ENCODE measurements at places on chromosomes 12 and 14.

DNA sequence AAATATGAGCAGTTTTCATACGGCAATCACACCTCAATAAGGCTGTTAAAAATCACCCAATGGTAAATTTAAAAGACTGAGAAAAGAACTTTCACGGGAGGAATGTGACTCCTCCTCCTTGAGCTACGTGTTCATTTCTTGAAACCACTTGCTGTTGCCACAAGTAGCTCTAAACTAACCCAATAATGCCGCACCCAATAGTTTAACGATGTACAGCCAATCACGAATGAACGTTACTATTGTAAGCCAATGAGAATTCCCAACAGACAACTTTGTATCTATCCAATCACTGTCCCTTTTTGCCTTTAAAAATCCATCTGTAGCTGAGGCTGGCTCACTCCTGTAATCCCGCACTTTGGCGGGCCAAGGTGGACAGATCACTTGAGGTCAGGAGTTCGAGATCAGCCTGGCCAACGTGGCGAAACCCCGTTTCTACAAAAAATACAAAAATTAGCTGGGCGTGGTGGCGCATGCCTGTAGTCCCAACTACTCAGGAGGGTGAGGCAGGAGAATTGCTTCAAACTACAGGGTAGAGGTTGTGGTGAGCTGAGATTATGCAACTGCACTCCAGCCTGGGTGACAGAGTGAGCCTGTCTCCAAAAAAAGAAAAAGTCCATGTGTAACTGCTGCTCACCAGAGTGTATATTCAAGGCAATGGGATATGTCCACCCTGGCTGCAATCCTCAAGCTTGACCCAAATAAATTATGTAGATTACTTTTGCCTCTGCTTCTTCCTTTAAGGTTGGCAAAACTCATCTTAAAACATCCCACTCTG is 24.4 kb upstream of the BTBD6 start:
- DNase-seq = no peak

- DNase-seq = no peak
These were observed 134.2 kb downstream of the KCNK10 start for GRCh38 chr14:88188745-88189416.

DNA sequence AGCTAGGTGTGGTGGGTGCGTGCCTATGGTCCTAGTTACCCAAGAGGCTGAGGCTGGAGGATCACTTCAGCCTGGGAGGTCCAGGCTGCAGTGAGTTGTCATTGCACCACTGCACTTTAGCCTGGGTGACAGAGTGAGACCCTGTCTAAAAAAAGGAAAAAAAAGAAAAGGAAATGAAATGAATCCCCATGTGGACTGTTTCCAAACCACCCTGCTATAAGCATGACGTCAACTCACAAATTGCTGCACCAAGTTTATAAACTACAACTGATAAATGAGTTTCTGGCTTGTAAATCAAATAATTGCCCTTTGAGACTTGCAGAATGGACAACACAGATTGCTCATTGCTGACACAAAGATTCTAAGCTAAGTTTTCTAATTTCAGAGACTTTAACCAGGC is 51.0 kb upstream of the STK38L start:
- DNase-seq = no peak

- DNase-seq = no peak
These were observed 32.3 kb upstream of the ATP2B1 start for GRCh38 chr12:89740943-89741342.

DNA sequence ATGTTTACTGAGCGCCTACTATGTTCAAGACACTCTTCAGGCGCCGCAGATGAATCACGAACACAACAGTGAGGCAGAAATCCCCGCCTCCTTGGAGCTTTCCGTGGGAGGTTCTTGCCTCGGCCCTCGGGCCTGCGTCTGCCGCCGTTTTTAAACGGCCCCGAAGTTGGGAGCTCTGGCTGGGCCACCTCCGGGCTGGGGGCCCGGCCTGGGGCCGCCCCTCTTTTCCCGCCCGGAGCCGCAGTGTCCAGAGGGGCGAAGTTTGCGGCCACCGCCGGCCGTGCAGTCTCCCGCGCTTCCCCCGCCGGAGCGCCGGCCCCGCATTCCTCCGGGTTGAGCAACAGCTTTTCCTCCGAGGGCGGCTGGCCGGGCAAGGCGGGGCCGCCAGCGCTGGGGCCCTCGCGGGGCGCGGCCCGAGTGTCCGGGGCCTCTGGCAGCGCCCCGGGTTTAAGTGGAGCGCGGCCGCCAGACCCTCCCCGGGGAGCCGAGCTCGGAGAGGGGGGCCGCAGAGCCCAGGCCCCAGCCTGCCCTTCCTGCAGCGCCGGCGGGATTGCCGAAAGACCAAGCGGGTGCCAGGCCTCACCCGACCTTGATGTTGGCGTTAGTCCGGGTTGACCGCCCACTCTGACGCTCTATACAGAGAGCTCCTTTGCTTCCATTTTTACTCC is 18.7 kb upstream of the CTDSP2 start:
- DNase-seq = no peak

DNA sequence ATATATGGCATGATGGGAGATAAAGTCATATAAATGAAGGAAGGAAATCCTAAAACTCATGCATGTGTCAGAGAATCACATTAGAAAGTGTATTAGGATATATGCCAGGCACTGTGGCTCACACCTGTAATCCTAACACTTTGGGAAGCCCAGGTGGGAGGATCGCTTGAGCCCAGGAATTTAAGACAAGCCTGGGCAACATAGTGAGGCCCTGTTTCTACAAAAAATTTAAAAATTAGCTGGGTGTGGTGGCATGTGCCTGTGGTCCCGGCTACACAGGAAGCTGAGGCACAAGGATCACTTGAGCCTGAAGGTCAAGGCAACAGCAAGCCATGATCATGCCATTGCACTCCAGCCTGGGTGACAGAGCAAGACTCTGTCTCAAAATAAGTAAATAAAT is 130.3 kb upstream of the ARID2 start:
- DNase-seq = no peak
